ENCODE measurements at places on chromosomes 7 and 10.

- no peak for DNase-seq
These were observed 71.5 kb upstream of the ADO start for GRCh38 chr10:62732841-62733653.

- no peak for DNase-seq
These were observed 240.8 kb downstream of the FGFR2 start for GRCh38 chr10:121357401-121357800.

GRCh38 chr10:29636178-29636577, 1.4 kb upstream of the SVIL start:
- DNase-seq = no peak

- no peak for DNase-seq
These were observed 68.2 kb upstream of the LRGUK start for GRCh38 chr7:134058980-134059379.

DNA sequence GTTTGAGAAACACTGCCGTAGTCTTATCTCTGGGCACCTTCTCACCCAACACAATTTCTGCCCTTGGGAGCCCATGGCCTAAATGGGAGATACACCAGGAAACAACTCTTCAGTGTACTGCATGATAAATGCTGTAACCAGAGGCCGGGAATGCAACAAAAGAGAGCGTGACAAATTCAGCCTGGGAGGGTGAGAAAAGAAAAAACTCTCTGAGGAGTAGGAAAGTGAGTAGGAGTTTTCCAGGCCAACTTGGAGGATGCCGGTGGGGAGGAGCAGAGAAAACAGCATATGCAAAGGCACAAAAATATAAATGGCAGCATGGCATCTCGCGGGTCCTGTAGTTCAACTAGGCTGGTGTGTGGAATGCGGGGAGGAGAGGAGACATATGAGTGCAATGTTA, 624.5 kb downstream of the PARD3 start:
- no peak for DNase-seq

- no peak for DNase-seq
These were observed 6.1 kb downstream of the ZNF398 start for GRCh38 chr7:149153346-149153745.

GRCh38 chr10:3002304-3002703, 65.0 kb upstream of the PFKP start:
- DNase-seq = no peak

DNA sequence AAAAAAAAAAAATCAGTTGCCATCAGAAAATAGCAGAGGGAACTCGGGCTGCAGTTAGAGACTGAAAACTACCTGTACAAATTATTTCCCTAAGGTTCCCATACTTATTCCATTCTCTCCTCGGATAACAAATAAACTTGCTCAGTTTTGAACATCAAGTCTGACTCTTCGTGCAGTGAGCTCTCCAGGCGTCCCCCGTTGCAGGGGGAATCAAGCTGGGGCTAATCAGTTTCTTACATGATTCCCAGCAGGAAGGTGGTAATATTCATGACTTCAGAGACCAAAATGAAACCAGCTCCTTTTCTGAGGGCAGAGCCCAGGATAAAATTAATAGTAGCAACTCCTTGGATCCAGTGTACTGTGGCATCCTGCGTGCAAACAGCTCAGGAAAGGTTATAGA, 135.3 kb downstream of the FRMD4A start:
- DNase-seq = no peak

DNA sequence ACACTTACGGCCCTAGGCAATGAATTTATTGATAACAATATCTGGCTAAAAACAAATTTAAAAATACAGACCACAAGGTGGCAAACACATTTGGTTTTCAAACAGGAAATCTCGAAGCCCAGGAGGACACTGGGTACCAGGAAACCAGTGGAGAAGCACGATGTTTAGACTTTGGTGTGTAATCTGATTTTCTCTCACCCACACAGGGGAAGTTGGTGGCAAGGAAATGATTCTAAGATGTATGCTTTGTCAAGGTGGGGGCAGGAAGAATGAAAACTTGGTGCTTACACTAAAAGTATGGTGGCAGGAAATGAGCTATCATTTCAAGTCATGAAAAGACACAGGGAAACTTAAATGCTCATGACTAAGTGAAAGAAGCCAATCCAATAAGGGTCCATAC, 113.2 kb upstream of the ANKRD1 start:
- DNase-seq = no peak

- DNase-seq = no peak
These were observed 694.2 kb upstream of the FZD8 start for GRCh38 chr10:36336315-36336714.

DNA sequence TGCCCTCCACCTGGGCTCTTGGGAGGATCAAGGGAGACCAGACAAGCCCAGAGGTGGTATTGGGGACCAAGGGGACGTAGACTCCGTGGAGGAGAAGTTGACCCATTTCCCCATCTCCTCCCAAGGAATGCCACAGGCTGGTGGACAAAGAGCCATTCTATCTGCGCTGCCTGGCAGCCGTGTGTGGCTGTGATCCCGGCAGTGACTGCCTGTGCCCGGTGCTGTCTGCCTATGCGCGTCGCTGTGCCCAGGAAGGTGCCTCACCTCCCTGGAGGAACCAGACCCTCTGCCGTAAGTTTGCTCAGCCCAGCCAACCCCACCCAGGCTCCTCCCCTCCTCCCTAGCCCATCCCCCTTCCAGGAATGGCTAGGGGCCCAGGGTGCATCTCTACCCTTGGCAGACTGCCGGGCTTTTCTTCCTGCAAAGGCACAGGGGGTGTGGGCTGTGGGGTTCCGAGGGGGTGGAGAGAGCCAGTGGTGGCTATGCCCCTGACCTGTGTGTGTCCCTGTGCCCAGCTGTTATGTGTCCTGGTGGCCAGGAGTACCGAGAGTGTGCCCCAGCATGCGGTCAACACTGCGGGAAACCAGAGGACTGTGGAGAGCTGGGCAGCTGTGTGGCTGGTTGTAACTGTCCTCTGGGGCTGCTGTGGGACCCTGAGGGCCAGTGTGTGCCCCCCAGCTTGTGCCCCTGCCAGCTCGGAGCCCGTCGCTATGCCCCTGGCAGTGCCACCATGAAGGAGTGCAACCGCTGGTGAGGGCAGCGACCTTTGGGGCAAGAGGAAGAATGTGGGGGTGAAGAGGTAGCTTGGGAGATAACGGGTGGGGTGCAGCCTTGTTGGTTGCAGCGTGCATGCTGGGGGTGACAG, 10.2 kb upstream of the ZNF467 start:
- no peak for DNase-seq

GRCh38 chr7:36192877-36193276, 39.8 kb downstream of the EEPD1 start:
- no peak for DNase-seq

All from mucosa of descending colon (tissue), 3 donors.